ENCODE measurements at places on chromosomes 12 and 14. TPM values are rescaled to one million over a fixed set of nuclear protein-coding genes. Genes with fewer than 3 reads are reported as not detected.

- H3K36me3 ChIP-seq: peaks cover 9% of the 10 kb centered on the region
- H3K27ac ChIP-seq: no peak overlapping the region
- no peak overlapping the region for H3K4me3 ChIP-seq
- H3K4me1 ChIP-seq: peaks cover 37% of the 10 kb centered on the region
- DNase-seq: no peak
- peaks cover 3% of the 10 kb centered on the region for H3K27me3 ChIP-seq
These were observed 3.4 kb downstream of the DCTN2 start for GRCh38 chr12:57543581-57543980.

DNA sequence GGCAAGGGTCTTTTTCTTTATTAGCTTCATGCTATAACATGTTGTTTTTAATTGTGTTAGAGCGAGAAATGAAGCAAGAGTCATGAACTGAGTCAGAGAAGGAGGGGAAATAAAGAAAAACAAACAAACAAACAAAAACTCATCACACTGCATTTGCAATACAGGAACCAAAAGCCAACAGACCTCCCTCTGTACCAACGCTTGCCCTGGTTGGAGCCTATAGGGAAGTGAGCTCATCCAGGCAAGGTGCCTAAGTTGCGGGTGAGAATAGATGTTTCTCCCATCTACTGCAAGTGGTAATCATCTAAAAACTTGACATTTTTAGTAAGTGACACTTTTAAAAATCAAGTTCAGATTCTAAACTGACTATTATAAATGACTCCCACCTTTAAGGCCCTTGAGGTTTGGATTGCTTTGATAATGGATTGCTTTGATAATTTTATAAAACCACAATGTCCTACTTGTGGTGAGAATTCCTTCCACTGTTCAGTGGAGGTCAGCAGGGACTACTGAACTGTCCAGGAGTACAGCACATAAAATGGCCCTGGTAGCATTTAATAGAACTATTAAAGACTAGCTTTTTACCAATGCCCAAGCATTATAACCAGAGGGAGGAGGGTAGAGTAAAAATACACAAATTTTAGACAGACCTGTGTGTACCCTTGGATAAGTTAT lies 31.3 kb downstream of the SLC38A1 start:
- H3K27ac ChIP-seq: no peak overlapping the region
- no peak for DNase-seq
- peaks cover 20% of the 10 kb centered on the region for H3K36me3 ChIP-seq
- peaks cover 32% of the 10 kb centered on the region for H3K4me1 ChIP-seq
- H3K27me3 ChIP-seq: no peaks in the 10 kb centered on the region

- DNase-seq: no peak
- H3K27me3 ChIP-seq: no peaks in the 10 kb centered on the region
- H3K4me3 ChIP-seq: no peak overlapping the region
- H3K36me3 ChIP-seq: peaks cover 20% of the 10 kb centered on the region
These were observed 21.6 kb upstream of the AMN start for GRCh38 chr14:102900631-102901571.

DNA sequence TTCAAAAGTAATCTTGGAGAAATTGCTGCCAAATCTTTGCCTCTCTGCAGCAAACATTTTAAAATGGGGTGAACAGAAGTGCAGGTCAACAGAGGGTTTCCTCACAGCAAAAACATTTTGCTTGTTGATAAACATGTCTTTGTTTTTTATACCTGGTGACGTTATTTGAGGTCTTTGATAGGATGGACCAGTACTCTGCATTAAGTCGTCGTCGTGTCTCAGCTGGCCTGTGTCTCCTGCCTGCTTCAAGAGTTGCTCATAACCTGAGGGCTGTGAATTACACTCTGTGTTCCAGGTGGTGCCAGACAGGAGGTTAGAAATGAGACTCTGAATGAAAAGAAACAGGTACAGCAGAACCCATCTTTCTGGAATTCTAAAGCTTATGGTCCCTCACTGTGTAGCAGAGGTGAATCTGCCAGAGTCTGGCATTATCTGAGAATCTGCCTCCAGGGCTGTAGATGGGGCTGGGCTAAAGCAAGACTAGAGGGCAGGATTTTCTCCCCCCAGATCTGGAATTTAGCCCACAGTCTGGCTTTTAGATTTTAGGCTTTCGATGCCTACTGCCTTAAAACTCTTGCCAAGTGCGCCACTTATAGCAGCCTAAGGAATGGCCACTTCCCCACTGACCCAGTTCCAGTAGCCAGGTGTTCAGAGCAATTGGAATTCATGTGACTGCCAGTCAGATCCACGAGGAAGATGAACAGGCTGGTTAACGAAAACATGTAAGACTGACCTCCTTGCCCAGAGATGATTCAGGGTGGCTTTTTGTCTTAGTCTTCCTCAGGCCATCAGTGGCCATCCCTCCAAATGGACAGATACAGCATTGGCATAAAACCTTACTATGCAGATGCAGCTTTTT lies 161.2 kb downstream of the PRKCH start:
- H3K27ac ChIP-seq: no peak overlapping the region
- H3K4me1 ChIP-seq: peaks cover 20% of the 10 kb centered on the region
- DNase-seq: no peak
- H3K4me3 ChIP-seq: no peak overlapping the region
- no peaks in the 10 kb centered on the region for H3K36me3 ChIP-seq

- no peak overlapping the region for H3K4me3 ChIP-seq
- H3K4me1 ChIP-seq: peaks cover 8% of the 10 kb centered on the region
- no peak for DNase-seq
- no peak overlapping the region for H3K27ac ChIP-seq
- peaks cover 3% of the 10 kb centered on the region for H3K36me3 ChIP-seq
These were observed 99.2 kb downstream of the GCH1 start for GRCh38 chr14:54803396-54803795.

The DEGS2 gene
- total RNA-seq: 0.17 TPM
